Activated T-cell treated with anti-CD3 and anti-CD28 coated beads for 1 hour (primary cell): ENCODE measurements at places on chromosomes 12 and 14.

- DNase-seq: no peak
These were observed 224.6 kb downstream of the ANO2 start for GRCh38 chr12:5720381-5721005.

DNA sequence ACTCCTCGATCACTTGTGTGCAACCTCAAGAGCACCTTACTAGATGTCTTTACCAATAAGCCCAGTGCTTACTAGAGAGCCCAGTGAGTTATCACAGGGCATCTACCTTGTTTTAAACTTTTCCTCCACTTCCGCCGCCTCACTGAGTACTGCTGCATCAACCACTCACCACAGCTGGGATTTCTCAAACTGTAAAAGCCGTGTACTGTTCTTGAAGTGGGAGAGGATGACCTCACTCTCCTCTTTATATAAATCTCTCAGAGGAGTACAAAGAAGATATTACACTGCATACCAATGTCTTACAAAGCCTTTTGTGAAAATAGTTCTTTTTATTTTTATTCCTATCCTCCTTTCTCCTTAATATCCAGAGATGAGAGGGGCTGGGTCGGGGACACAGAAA lies 94.1 kb downstream of the PLCZ1 start:
- no peak for DNase-seq

DNA sequence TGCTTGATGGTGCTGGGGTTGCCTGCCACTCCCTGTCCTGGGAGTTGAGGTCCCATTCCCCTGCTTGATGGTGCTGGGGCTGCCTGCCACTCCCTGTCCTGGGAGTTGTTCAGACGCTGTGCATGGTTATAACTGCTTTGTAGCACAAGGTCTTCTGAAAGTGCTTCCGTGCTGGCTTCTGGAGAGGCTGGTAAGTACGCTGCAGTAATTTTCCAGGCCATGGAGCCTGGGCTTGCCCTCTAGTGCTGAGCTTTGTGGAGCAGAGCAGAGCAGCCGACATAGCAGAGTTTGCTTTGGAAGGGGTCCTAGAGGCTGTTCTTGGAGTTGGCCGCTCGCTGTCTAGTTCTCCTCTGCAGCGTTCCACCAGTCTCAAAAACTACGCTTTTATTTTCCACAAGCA lies 6.3 kb downstream of the B4GALNT3 start:
- DNase-seq: no peak

GRCh38 chr12:74370608-74371216 lies 166.9 kb upstream of the ATXN7L3B start:
- no peak for DNase-seq

DNA sequence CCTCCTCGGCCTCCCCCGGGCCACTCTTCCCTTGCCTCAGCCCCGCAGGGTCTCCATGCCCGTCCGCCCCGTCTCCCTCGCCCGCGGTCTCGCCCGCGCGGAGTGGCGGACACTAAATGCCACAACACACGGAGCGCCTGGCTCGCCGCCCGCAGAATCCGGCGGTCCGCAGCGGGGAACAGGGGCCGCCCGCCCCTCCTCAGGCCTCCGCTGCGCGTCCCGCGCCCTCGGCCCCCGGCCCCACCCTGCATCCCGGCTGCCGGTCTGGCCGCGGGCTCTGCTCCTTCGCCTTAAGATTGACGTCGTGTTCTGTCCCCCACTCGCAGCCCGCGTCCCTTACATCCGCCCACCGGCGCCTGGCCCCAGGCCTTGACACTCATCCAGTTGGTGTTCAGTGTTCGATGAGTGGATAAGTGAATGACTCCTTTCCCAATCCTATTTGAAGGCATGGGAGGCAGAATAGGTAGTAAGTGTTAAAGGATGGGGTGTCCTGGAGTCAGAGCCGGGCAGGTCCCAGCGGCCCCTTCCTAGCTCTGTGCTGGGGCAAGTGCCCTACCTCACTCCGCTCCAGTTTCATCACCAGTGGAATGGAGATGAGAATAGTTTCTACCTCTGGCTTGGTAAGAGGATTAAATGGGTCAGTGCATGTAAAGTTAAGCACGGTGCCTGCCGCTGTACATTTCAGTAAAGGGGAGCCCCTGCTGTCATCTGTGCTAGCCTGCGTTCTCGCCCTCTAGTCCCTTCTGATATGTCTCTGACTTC lies 622 bp downstream of the TECPR2 start:
- peak; percentile 7 for DNase-seq

DNA sequence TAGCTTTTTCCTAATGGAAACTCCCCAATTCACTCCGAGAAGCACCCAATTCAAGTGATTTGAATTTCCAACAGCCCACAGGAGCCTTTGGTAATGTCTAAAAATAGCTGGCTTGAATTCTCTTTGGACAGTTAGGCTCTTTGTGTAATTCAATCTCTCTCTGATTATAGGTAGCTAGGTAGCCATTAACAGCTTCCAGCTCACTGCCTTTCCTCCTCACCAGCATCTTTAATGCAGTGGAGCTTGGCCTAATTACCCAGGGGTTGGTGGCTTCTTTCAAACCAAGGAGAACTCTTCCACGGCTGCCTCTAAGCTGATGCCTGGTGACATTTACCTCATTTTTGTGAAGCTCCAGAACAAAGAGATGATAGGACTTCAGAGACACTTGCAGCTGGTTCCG lies 86.4 kb downstream of the WSCD2 start:
- no peak for DNase-seq

DNA sequence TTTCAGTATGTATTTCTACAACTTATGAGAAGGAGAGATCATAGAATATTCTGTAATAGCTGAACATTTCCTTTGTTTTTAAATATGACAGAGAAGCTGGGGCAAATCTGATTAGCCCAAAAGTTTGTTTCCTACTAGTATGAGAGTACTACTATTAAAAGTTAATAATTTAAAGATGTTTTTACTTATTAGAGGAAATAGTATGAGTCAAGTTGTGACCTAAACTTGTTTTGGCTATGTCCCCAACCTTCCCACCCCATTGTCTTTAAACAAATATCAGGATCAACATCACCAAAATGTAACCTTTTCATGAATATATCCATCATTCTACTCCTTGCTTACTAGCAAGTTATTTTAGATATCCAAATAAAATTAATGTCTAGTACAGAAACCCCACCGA lies 10.5 kb downstream of the GNPNAT1 start:
- DNase-seq: no peak

DNA sequence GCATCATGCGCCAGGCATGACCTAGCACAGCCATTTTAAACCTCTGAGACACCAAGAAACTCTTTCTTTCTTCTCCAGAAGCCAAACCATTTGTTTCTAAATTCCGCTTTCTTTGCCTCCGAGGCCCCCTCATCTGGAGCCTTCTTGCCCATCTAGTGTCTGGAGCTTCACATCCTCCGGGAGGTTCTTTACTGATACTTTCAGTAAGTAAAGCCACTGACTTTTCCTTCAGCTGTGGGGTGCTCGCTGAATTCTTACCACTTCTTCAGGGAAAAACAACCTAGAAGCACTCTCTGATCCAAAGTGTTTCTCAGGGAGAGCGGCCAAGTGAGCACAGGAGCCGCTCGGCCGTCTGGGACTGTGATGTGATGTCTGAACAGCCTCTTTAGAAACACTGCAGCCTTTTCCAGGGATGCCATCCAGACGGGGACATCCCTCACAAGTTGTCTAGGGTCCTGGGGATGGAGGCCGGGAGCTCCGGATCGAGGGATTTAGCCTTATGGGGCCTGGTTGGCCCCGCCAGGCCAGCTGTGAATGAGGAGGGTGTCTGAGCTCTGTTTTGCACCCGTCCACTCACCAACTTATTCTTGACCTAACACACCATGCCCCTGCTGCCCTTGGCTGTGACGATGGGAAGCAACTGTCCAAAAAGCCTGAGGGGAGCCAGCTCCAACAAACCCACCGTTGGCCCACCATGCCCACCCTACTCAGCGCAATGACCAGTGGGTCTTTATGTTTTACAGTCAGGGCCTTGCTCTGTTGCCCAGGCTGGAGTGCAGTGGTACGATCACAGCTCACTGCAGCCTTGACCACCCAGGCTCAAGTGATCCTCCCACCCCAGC lies 160.6 kb downstream of the ZFP36L1 start:
- DNase-seq: no peak

DNA sequence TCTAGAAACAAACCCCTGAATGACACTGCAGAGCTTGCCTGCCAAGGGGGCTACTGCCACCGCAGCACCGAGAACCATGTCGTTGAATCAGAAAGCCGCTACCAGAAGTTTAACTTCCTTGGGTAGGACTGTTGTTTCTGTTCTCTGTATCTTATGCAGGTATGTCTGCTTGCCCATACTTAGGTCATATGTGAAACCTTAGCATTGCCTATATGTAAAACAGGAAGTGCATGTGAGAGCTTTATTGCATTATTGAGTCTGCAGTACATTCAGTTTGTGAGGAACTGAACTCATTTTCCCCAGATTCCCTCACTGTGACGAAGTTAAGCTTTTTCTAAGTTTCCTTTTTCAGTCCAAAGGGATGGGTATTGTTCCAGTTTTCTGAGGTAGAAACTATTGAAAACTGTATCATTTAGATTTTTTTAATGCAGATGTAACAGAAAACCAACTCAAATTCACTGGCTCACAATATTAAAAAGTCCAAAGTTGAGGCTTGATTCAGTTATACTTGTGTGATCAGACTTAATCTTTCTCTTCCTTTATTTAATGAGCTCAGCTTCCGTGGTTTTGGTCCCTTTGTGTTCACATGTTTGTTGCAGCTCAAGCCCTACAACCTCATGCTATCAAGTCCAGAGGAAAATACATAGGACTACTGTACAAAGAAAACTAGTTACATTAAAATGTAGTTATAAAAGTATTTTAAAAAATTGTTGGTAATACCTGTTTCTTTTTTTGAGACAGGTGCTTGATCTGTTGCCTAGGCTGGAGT lies 6.9 kb downstream of the FBXO34 start:
- no peak for DNase-seq

- DNase-seq: peak; percentile 5
These were observed 48.7 kb downstream of the NEUROD4 start for GRCh38 chr12:55068416-55069010.

GRCh38 chr14:31926123-31926522 lies 151.0 kb upstream of the ARHGAP5 start:
- DNase-seq: no peak

- no peak for DNase-seq
These were observed 61.4 kb downstream of the SLC41A2 start for GRCh38 chr12:104896710-104897109.

GRCh38 chr12:79400481-79400880 lies 290.3 kb downstream of the PAWR start:
- no peak for DNase-seq

DNA sequence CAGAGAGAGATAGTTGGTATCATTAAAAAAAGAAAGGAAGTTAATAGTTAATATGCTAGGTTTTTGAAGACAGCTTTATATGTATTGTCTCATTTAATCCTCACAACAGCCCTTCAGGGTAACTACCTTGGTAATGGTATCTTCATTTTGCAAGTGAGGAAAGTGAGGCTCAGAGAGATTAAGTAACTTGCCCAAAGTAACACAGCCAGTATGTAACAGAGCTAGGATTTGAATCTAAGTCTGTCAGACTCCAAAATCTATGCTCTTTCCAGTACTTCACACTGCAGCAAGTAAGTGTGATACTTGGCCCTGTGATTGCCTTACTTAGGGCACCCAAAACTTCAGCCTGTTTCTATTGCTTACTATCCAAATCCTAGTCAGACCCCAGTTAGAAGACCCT lies 7.0 kb downstream of the SRP54 start:
- no peak for DNase-seq

- no peak for DNase-seq
These were observed 25.8 kb upstream of the LRTM2 start for GRCh38 chr12:1794440-1795090.

DNA sequence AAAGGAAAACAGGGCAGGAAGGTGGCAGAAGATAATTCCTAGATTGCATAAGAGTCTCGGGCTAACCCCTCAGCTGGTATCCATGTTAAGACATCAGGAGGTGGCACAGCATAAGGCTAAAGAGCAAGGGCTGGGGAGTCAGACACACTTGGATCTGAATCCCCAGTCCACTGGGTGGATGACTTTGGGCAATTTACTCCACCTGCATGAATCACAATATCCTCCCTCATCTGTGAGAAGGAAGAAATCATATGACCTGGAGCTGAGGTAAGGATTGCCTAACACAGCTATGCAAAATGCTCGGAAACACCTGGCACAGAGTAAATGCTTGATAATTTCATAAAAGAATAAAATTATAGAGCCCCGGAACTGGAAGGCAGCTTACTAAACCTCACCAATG lies 217.9 kb downstream of the PIK3C2G start:
- DNase-seq: no peak

DNA sequence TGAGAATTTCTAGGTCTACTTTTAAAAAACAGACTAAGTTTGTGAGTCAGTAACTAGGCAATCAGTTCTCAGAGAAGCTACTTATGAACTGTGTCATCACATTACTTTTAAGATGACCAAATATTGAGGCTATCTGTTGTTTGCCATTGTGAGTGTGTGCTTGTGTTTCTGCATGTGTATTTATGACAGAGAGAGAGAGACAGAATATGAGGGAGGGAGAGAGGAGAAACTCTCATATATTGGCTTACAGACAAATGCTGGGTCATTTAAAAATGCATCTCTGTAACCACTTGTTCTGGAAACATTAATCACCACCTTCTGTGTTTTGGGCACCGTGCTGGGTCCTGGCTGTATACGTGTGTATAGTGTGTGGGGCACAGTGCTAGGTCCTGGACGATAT lies 161.5 kb upstream of the FRMD6 start:
- no peak for DNase-seq

DNA sequence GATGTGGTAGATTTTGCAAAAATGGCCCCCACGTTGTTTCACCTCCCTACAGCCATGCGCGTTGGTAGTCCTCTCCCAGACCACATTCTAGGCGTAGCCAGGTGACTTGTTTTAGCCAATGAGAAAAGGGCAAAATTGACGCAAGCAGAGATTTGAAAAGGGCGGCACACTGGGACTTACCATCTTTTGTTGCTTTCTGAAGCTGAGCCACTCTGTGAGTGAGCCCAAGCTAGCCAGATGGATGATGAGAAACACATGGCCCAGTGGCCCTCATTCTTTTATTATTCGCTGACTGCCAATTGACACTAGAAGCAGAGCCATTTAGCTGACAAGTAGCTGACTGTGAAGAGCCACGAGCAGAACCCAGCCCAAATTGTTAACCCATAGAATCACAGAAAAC lies 142.0 kb upstream of the GZMB start:
- DNase-seq: no peak

GRCh38 chr14:95569440-95569839 lies 34.6 kb downstream of the GLRX5 start:
- no peak for DNase-seq

DNA sequence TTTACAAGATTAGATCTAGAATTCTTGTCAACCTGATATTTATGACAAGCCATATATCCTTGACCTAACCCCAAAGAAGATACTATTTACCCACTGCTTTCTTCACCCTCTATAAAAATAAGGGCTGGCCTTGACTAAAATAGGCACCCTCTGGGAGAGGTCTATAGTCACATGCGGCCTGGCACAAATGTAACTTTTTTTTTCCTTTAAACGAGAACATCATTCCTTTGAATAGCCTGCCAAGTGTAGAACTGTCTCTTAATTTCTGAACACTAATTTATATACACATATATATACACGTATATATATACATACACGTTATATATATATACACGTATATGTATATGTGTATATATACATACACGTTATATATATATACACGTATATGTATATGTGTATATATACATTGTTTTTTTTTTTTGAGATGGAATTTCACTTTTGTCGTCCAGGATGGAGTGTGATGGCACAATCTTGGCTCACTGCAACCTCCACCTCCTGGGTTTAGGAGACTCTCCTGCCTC lies 18.6 kb downstream of the PPTC7 start:
- no peak for DNase-seq

GRCh38 chr12:112160611-112161010 lies 35.3 kb downstream of the TRAFD1 start:
- DNase-seq: no peak
